ENCODE measurements at places on chromosomes 4 and X. TPM values are rescaled to one million over a fixed set of nuclear protein-coding genes. Genes with fewer than 3 reads are reported as not detected.

Gene MAGEA9B
- total RNA-seq = not detected

DNA sequence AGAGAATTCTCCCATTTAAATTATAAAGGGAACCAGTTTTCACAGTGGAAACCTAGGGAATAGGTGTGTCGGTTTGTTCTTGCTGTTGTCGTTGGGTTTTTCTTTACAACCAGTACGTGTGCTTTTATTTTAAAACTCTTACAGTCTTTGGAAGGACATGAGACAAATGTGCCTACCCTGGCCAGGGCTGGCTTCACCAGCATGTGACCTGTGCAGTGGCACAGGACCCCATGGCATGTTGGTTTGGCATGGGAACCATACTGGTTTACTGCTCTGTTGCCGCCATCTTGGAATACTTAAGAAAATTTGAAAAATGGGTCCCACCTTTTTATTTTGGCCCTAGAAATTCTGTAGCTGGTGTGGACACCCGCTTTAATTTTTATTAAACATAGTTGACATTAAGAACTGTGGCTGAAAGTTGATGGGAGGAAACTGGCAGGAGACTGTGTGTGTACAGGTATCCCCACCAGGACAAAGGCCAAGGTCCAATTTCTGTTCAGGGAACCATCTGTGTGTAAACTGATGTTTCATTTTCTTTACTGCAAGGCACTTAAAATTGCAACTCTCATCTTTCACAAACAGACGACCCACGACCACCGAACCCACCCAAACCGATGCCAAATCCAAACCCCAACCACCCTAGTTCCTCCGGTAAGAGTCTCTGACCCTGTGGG, 28.8 kb downstream of the CD99 start:
- H3K27me3 ChIP-seq = no peaks in the 10 kb centered on the region
- H3K27ac ChIP-seq = no peak overlapping the region
- H3K36me3 ChIP-seq = peaks cover 21% of the 10 kb centered on the region
- H3K4me3 ChIP-seq = no peak overlapping the region
- H3K4me1 ChIP-seq = no peaks in the 10 kb centered on the region

DNA sequence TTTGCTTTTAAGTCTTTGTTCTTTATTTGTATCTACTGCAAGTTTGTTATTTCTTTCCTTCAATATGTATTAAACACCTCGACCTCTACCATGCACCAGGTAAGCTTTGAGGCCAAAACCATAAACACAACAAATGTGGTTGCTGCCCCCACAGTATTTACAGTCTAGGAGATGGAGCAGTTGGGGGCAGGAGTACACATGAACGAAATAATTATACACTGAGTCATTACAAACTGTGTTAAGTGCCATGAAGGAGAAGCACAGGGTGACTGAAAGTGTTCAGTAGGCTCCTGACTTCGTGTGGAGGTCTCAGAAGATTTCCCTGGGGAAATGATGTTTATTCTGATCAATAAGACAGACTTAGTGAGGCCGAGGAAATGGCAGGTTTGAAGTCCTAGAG, 30.3 kb downstream of the SLC25A43 start:
- H3K4me1 ChIP-seq = no peaks in the 10 kb centered on the region
- H3K27me3 ChIP-seq = no peaks in the 10 kb centered on the region
- no peak overlapping the region for H3K4me3 ChIP-seq
- no peaks in the 10 kb centered on the region for H3K36me3 ChIP-seq
- no peak overlapping the region for H3K27ac ChIP-seq

GRCh38 chr4:90572996-90573395, 445.8 kb downstream of the CCSER1 start:
- H3K36me3 ChIP-seq = no peaks in the 10 kb centered on the region
- no peak overlapping the region for H3K27ac ChIP-seq
- H3K4me1 ChIP-seq = no peaks in the 10 kb centered on the region
- no peak for DNase-seq

GRCh38 chr4:67292636-67293035, 252.7 kb downstream of the CENPC start:
- DNase-seq = no peak
- no peaks in the 10 kb centered on the region for H3K27me3 ChIP-seq
- H3K36me3 ChIP-seq = no peaks in the 10 kb centered on the region
- no peaks in the 10 kb centered on the region for H3K4me1 ChIP-seq
- H3K27ac ChIP-seq = no peak overlapping the region

GRCh38 chr4:148239494-148239985, 202.7 kb downstream of the NR3C2 start:
- DNase-seq = no peak
- H3K36me3 ChIP-seq = no peaks in the 10 kb centered on the region
- H3K27ac ChIP-seq = no peak overlapping the region
- H3K4me3 ChIP-seq = no peak overlapping the region
- no peaks in the 10 kb centered on the region for H3K4me1 ChIP-seq

Gene ODAPH
- not detected for total RNA-seq

DNA sequence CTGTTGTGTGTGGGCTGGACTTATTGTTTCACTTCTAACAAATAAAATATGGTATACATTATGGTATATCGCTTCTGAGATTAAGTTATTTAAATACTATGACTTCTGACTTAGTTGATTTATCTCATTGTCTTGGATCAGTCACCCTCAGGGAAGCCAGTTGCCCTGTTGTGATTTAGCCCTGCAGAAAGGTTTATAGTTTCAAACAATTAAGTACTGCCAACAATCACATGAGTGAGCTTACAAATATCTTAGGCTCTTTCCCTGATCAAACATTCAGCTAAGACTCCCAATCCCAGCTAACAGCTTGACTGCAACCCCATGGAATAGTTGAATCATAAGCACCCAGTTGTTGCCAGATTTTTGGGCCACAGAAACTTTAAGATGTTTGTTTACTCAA, 85.4 kb downstream of the MAGEC1 start:
- no peaks in the 10 kb centered on the region for H3K27me3 ChIP-seq
- DNase-seq = no peak
- H3K36me3 ChIP-seq = no peaks in the 10 kb centered on the region
- no peak overlapping the region for H3K27ac ChIP-seq

DNA sequence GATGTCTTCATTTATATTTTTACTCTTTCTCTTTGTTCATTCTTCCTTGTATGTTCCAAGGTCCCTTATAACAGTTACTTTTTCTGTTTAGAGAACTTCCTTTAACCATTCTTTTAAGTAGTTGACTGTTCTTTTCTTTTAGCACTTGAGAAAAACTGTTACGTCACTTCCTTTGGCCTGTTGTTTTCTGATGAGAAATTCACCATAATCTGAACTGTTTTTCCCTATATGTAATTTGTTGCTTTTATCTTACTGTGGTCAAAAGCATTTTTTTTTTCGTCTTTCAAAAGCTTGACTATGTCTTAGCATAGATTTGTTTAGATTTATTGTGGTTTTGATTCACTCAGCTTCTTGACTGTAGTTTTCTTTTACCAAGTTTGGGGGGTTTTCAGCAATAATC, 1660.3 kb upstream of the PCDH10 start:
- no peaks in the 10 kb centered on the region for H3K27me3 ChIP-seq
- H3K4me3 ChIP-seq = no peak overlapping the region
- DNase-seq = no peak
- no peaks in the 10 kb centered on the region for H3K36me3 ChIP-seq
- H3K4me1 ChIP-seq = no peaks in the 10 kb centered on the region
- no peak overlapping the region for H3K27ac ChIP-seq

DNA sequence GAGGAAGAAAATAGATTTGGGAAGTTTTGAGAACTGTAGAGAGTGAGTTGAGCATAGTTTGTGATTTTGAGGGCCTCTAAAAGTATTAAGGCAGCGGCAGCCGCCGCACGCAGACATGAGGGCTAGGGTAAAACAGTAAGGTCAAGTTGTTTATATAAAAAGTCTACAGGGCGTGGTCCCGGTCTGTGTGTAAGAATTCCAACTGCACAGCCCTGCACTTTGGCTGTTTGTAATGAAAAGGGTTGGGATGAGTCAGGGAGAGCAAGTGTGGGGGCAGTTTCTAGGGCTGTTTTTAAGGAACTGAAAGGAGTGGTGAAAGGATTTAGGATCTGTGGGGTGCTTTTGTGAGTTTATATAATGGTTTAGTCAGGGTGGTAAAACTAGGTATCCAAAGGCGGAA, 55.0 kb downstream of the BEX3 start:
- H3K36me3 ChIP-seq = no peaks in the 10 kb centered on the region
- DNase-seq = peak; percentile 4
- no peak overlapping the region for H3K4me3 ChIP-seq

DNA sequence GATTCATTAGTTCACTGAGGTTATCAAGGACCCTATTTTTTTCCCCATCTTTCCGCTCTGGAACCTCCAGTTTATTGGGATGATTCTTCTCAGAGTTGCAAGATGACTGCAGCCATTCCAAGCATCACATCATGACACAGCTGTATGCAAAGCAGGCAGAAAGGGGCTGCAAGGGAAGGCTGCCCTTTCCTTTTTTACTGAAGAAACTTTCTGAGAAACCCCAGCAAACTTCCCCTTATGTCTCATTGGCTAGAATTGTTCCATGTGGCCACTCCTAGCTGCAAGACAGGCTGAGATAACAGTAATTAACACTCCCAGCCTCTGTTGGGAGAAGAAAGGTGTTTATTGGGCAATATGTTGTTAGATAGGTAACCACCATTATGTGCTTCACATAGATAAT, 102.6 kb downstream of the SATL1 start:
- DNase-seq = no peak
- no peak overlapping the region for H3K27ac ChIP-seq
- H3K4me3 ChIP-seq = no peak overlapping the region
- H3K36me3 ChIP-seq = no peaks in the 10 kb centered on the region

DNA sequence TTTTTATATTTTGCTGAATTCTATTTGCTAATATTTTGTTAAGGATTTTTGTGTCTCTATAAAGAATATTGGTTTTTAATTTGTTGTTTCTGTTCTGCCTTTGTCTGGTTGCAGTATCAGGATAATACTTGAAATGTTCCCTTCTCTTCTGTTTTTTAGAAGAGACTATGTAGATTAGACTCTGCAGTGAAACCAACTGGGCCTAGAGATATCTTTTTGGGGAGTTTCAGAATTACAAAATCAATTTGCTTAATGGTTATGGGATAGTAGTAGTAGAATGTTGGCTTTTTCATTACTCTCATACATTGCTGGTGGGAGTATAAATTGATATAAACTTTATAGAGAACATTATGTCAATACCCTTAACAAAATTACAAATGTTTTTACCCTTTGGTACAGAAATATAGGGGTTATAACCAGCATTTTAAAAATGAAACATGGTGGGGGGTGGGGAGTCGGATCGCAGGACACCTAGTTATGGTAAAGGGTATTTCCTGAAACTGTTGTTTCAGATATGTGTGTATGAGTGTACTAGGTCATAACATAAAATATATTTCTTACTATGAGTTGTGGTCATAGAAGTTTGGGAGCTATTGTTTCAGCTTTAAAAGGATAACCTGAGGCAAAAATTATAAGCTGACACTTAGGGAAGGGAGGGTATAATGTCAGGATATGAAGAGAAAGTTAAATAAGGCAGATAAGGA, 29.0 kb downstream of the CLOCK start:
- no peaks in the 10 kb centered on the region for H3K27me3 ChIP-seq
- H3K4me3 ChIP-seq = no peak overlapping the region
- H3K36me3 ChIP-seq = no peaks in the 10 kb centered on the region
- no peaks in the 10 kb centered on the region for H3K4me1 ChIP-seq
- DNase-seq = no peak

Gene UGT2B17
- not detected for total RNA-seq

DNA sequence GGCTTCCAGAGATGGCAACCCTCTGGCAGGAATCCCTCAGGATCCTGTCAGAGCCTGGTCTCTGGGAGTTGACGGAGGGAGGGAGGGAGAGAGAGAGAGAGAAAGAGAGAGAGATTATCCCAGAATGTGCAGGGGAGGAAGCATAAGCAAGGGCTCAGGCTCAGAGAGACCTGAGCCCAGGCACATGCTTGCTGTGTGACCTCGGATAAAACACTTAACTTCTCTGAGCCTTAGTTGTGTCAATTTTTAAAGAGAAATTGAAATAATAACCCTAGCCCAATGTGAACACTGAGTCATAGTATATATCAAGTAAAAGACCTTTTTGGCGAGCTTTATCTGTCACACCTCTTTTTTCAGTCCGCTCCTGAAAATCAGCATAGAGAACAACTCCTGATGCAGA, 473 bp upstream of the USP51 start:
- H3K27me3 ChIP-seq = no peaks in the 10 kb centered on the region
- H3K4me1 ChIP-seq = peaks cover 2% of the 10 kb centered on the region
- no peak overlapping the region for H3K27ac ChIP-seq
- H3K4me3 ChIP-seq = no peak overlapping the region
- H3K36me3 ChIP-seq = no peaks in the 10 kb centered on the region

DNA sequence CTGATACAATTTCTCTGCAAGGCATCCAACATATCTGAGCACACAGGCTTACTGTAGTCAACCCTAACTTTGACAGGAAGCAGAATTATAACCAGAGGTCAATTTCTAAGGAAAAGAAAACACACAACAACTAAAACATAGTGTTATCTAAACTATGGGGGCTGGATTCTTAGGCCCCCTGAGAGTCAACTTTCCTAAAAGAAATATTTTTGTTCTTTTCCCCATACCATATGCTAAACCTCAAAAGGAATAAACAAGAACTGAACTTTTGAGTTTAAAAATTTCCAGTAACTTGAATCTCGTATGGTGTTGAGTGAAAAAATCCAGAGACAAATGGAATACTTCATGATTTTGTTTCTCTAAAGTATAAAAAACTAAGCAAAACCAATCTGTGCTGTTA, 42.9 kb downstream of the ATXN3L start:
- no peaks in the 10 kb centered on the region for H3K4me1 ChIP-seq
- no peak for DNase-seq
- no peaks in the 10 kb centered on the region for H3K36me3 ChIP-seq
- no peak overlapping the region for H3K27ac ChIP-seq
- H3K4me3 ChIP-seq = no peak overlapping the region
- H3K27me3 ChIP-seq = no peaks in the 10 kb centered on the region

DNA sequence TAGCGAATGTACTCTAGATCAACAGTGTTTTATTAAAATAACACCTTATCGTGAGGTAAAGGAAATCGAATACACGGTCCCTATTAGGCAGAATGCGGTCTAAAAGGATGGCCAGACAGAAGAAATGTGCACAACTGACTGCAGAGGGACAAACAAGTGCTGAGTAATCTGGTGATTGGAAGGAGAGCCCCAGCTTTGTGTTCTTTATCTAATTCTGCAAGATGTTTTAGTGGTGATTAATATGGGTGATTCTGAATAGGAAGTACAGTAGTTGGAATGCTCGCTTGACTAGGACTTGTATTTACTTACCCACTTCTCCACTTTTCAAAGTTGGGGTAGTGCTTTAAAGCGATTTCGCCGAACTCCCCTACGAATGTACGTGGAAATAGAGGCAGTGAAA, 1.2 kb downstream of the WDR44 start:
- H3K36me3 ChIP-seq = no peaks in the 10 kb centered on the region
- H3K27ac ChIP-seq = peak overlapping the region; percentile 86
- DNase-seq = peak; percentile 63
- H3K27me3 ChIP-seq = no peaks in the 10 kb centered on the region

Measured in endothelial cell of umbilical vein (primary cell).